ENCODE measurements at places on chromosomes 13 and 19. TPM values are rescaled to one million over a fixed set of nuclear protein-coding genes. Genes with fewer than 3 reads are reported as not detected.

DNA sequence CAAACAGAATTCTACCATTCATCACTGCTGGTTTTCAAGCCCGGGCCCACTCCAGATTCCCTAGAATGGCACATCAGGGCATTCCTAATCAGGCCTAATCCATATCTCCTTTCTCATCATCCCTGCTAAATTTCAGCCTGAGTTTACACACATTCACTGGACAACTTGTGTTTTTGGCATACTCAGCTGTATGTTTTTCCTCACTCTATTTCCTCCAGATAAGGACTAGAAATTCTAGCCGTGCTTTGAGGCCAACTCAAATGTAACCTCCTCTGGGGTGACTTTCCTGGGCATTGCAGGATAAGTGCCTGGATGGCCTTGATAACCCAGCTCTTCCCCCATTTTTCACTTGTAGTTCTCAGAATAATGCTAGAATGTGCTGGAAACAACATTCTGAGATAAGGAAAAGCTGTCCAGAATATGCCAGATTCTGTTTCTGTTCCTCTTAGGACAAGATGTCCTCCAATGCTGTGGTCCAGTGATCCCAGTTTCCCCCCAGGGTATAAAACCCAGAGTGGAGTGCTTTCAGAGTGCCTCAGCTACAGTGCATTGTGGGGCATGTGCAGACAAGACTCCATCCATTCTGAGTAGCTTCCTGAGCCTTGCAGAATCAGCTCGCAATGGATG lies 66.9 kb upstream of the CLDN10 start:
- H3K36me3 ChIP-seq: no peaks in the 10 kb centered on the region
- H3K27me3 ChIP-seq: no peaks in the 10 kb centered on the region
- H3K4me3 ChIP-seq: no peak overlapping the region
- H3K4me1 ChIP-seq: no peaks in the 10 kb centered on the region
- no peak overlapping the region for H3K27ac ChIP-seq

The LHB gene
- total RNA-seq: 0.39 TPM

DNA sequence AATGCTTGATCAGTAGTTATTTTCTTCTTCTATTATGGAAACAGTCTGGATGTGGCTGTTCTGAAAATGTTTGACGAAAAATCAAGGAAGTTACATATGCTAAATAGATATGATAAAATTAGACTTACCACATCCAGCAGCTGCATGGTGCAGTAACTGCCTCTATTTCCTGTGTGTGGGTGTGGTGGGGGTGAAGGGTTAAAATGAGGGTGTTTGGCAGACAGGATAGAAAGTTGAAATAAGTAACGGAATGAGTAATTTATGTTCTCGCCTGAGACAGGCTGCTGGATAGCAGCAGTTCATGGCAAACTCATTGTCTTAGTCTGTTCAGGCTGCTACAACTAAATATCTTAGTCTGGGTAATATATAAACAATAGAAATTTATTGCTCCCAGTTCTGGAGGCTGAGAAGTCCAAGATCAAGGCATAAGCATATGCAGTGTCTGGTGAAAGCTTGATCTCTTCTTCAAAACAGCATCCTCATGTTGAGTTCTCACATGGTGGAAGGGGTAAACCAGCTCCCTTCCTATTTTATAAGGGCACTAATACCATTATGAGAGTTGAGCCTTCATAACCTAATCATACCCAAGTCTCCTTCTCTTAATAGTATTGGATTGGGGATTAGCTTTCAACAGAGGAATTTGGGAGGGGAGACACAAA lies 1248.9 kb downstream of the SLITRK5 start:
- H3K36me3 ChIP-seq: peaks cover 3% of the 10 kb centered on the region
- H3K27ac ChIP-seq: no peak overlapping the region
- no peak overlapping the region for H3K4me3 ChIP-seq
- peak; percentile 70 for DNase-seq

- H3K4me3 ChIP-seq: no peak overlapping the region
- H3K36me3 ChIP-seq: no peaks in the 10 kb centered on the region
- no peak for DNase-seq
- no peak overlapping the region for H3K27ac ChIP-seq
These were observed 7.2 kb upstream of the RHPN2 start for GRCh38 chr19:33071887-33072286.

- peaks cover 28% of the 10 kb centered on the region for H3K36me3 ChIP-seq
- peaks cover 63% of the 10 kb centered on the region for H3K4me1 ChIP-seq
- peak; percentile 44 for DNase-seq
- H3K27ac ChIP-seq: peak overlapping the region; percentile 90
- peak overlapping the region; percentile 94 for H3K4me3 ChIP-seq
These were observed 1.7 kb upstream of the DNAJB1 start for GRCh38 chr19:14519860-14520407.

DNA sequence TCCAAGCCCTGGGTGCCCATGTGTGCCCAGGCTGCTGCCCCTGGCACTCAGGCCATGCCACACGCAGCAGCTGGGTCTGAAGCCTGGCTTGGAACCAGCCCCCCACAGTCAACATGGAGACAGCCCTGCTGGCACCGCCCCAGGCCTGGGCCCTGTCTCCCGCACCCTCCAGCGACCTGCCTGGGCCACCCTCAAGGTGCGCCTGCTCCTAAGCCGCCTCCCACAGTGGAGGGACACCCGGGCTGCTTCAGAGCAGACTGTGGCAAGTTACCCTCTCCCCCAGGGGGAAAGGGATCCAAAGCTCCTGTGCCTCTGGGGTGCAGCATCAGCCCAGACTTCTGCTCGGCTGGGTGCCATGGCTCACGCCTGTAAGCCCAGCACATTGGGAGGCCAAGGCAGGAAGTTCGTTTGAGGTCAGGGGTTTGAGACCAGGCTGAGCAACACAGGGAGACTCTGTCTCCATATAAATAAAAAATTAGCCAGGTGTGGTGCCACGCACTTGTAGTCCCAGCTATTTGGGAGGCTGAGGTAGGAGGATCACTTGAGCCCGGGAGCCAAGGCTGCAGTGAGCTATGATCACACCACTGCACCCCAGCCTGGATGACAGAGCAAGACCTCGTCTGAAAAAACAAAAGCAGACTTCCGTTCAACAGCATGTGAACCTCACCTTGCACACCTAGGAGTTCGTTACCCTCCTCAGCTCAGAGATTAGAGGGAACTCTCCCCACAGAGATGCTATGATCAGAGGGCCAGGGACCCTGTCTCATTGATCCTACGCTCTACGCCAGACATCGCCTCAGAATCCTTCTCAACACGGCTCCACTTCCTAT lies 15.6 kb downstream of the ELL start:
- no peaks in the 10 kb centered on the region for H3K27me3 ChIP-seq
- no peak for DNase-seq
- H3K27ac ChIP-seq: peak overlapping the region; percentile 83
- peaks cover 76% of the 10 kb centered on the region for H3K4me1 ChIP-seq

DNA sequence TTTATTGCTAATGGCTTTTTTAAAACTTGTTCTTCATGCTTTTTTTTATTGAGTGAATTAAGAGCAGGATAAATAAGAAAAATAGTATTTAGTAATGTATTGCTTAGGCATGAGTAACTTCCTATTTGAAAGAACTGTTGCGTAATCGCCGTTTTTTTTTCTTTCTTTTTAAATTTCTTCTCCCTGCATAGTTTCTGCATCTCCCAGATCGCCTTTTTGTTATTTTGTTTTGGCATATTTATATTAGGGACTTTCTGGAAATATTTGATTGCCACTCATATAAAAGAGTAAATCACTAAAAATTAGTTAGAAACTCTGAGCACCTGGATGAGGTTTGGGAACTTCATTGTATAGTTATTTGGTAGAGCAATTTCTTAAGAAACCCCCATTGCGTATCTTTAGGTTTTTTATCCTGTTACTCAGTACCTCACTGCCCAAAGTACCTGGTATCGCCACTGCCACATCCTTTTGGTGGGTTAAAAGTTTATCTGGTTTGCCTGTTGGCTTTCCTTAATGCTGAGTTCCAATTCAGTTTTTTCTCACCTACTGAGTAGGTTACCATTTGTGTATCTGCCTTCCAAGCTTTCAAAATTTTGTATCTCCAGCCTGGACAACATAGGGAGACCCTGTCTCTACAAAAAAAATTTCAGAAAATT lies 36.2 kb upstream of the LPAR6 start:
- peaks cover 26% of the 10 kb centered on the region for H3K36me3 ChIP-seq
- H3K27me3 ChIP-seq: no peaks in the 10 kb centered on the region
- DNase-seq: no peak
- H3K27ac ChIP-seq: no peak overlapping the region
- peaks cover 32% of the 10 kb centered on the region for H3K4me1 ChIP-seq

GRCh38 chr19:41698746-41699230 lies 9.6 kb upstream of the CEACAM5 start:
- H3K27me3 ChIP-seq: peaks cover 12% of the 10 kb centered on the region
- H3K36me3 ChIP-seq: no peaks in the 10 kb centered on the region
- H3K4me1 ChIP-seq: no peaks in the 10 kb centered on the region

The NOTCH3 gene
- total RNA-seq: 0.25 TPM

- no peak overlapping the region for H3K27ac ChIP-seq
- peak; percentile 31 for DNase-seq
- no peak overlapping the region for H3K4me3 ChIP-seq
- no peaks in the 10 kb centered on the region for H3K36me3 ChIP-seq
These were observed 199.4 kb upstream of the IPO5 start for GRCh38 chr13:97753942-97754670.

DNA sequence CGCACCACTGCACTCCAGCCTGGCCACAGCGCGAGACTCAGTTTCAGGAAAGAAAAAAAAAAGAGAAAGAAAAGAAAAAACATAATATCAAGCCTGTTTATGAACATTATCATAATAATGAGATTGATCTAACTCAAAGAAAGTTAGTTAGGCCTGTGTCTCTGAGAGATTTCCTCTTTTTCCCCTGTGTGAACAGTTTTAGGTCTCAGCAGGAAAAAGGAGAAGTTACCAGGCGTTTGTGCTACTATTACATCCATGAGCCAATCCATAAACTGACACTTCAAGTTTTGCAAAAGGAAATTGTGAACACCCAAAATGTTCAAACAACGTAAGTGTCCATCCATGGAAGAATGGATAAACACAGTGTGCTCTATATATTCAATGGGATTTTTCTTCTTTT lies 3.8 kb downstream of the TARM1 start:
- no peak overlapping the region for H3K4me3 ChIP-seq
- no peak for DNase-seq
- no peak overlapping the region for H3K27ac ChIP-seq

The NALCN gene
- total RNA-seq: not detected

DNA sequence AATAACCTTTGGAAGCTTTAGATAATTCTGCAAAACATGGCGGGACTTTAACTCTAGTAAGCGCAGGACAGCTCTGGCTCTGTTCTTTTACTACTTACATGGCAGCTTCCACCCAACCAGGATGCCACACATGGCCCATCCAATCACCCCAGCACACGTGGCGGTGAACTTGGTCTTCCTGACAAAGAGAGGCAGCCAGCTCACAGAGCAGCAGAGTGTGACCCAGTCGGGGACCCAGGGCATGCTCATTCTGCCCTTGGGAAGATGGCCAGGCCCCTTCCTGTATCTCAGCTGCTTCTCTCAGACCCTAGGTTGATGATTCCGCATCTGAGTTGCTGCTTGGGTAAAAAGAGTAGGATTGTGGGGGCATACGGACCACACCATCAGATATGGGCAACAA lies 172.1 kb downstream of the USP12 start:
- H3K27ac ChIP-seq: no peak overlapping the region
- no peak for DNase-seq
- H3K4me1 ChIP-seq: peaks cover 5% of the 10 kb centered on the region
- peaks cover 37% of the 10 kb centered on the region for H3K27me3 ChIP-seq
- no peak overlapping the region for H3K4me3 ChIP-seq
- no peaks in the 10 kb centered on the region for H3K36me3 ChIP-seq

- no peaks in the 10 kb centered on the region for H3K36me3 ChIP-seq
- no peak overlapping the region for H3K27ac ChIP-seq
- no peak overlapping the region for H3K4me3 ChIP-seq
- no peaks in the 10 kb centered on the region for H3K4me1 ChIP-seq
These were observed 530.0 kb downstream of the RFC3 start for GRCh38 chr13:34347784-34348573.

DNA sequence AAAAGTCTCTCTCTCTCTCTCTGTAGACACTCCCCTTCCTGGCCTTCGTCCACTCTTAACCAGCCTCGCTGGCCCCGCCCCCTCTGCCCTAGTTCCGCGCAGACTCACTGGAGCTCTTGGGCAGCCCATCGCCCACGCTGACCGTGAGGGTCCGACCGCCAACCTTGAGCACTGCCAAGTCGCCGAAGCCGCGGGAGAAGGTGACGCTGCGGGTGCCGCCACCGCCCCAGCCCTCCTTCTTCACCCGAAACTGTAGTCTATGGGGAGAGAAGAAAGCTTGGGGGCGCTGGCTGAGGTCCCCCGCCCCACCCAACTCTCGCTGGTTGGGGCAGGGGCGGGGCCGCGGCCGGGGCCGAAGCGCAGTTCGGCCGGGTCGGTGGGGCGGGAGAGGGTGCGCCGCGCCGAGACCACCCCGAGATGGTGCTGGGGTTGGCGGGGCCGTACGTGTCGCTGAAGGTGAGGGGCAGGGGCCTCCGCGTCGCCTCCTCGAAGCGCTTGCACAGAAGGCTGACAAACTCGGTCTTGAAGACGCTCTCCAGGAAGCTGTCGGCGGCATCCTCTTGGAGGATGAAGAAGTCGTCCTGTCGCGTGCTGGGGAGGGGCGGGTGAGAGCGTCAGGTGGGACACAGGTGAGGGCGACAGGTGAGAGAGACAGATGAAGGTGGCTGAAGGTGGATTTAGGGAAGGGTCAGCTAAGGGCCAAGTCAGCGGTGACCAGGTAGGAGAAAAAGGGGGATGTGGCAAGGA lies 12.6 kb upstream of the ZNF414 start:
- no peak overlapping the region for H3K27ac ChIP-seq
- H3K27me3 ChIP-seq: no peaks in the 10 kb centered on the region
- no peak for DNase-seq
- H3K4me3 ChIP-seq: no peak overlapping the region
- H3K36me3 ChIP-seq: peaks cover 13% of the 10 kb centered on the region

GRCh38 chr13:91904597-91904996 lies 506.2 kb downstream of the GPC5 start:
- no peaks in the 10 kb centered on the region for H3K4me1 ChIP-seq
- no peak overlapping the region for H3K4me3 ChIP-seq
- H3K36me3 ChIP-seq: no peaks in the 10 kb centered on the region
- no peaks in the 10 kb centered on the region for H3K27me3 ChIP-seq

DNA sequence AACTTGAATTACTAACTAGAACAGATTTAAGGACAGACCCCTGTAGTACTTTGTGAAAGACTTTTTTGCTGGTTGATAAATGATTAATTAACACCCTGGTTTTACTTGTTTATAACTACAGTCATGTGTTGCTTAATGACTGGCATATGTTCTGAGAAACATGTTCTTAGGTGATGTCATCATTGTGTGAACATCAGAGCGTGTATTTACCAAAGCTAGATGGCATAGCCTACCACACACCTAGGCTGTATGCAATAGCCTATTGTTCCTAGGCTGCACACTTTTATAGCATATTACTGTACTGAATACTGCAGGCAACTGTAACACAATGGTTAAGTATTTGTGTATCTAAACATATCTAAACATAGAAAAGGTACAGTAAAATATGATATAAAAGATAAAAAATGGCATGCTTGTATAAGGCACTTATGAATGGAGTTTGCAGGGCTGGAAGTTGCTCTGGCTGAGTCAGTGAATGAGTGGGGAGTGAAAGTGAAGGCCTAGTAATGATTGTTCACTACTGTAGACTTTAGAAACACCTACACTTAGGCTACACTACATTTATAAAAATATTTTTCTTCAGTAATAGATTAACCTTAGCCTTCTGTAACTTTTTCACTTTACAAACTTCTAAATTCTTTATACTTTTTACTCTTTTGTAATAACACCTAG lies 260.3 kb downstream of the KCNRG start:
- no peak overlapping the region for H3K4me3 ChIP-seq
- H3K36me3 ChIP-seq: no peaks in the 10 kb centered on the region
- DNase-seq: peak; percentile 12
- peaks cover 1% of the 10 kb centered on the region for H3K4me1 ChIP-seq

Measured in activated CD4-positive, alpha-beta T cell treated with anti-CD3 and anti-CD28 coated beads for 36 hours (primary cell).